ENCODE measurements at places on chromosomes 11 and 22.

GRCh38 chr11:94455861-94456260 lies 37.8 kb downstream of the MRE11 start:
- DNase-seq: no peak

GRCh38 chr11:57230791-57231538 lies 6.1 kb downstream of the APLNR start:
- no peak for DNase-seq

- no peak for DNase-seq
Measured at GRCh38 chr11:19573666-19574065, 139.0 kb upstream of the NAV2 start.

DNA sequence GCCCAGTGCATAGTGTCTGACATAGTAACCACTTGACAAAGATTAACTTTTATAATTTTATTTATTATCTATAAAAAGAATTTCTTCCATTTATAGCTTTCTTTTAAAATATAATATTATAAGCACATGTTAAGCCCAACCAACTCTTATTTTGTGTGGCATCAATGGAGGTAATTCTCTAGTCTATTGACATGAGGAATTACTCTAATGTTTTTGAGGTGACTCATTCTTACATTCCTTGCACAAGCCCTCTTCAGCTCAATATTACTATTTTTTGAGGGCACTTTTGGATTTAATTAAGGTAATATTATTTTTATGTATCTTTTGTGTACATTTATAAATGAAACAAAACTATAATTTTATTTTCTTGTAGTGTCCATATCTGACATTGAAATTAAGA lies 59.6 kb downstream of the AASDHPPT start:
- DNase-seq: no peak

- no peak for DNase-seq
Measured at GRCh38 chr11:34468209-34468841, 29.6 kb downstream of the CAT start.

GRCh38 chr11:125262830-125263218 lies 98.3 kb downstream of the PKNOX2 start:
- no peak for DNase-seq

GRCh38 chr22:40676644-40677043 lies 2.6 kb upstream of the MCHR1 start:
- DNase-seq: no peak

DNA sequence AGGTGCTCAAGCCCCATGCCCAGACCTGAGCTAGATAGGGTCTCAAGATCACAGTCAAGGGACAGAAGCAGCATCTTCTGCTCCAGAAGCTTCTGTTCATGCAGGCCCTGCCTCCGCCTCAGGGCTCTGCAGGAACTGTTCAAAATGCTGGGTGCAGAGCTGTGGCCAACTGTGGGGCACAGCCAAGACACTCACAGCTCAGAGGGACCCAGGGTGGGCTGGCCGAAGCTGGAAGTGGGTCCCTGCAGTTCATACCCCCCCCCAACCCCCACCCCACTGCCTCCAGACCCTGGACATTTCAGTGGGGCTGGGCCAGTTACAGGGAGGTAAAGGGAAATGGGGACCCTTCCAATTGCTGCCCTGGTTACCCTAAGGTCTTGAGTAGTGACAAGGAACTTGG lies 129.0 kb downstream of the CRYBB2 start:
- no peak for DNase-seq

GRCh38 chr11:124101737-124102136 lies 13.5 kb upstream of the VWA5A start:
- DNase-seq: no peak

- DNase-seq: no peak
Measured at GRCh38 chr22:23767303-23767672, 484 bp downstream of the CHCHD10 start.

GRCh38 chr22:42459287-42460063 lies 27.3 kb upstream of the NFAM1 start:
- no peak for DNase-seq

DNA sequence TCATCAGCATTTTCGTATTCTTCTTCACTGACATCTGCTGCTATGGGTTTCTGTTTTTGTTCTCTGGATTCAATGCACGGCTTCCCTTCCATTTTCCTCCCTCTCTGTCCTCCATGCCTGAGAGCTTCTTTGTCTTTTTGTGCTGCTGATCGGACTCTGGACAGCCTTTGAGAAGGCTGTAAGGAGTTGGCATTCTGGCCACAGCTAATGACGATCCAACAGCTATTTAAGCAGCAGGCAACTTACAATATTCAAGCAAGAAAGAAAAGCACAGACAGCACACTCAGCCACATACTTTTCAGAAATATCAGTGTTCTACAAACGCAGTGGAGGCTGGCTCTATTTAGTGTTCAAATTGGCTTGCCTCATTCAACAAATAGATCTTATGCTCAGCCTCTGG lies 60.9 kb upstream of the ZC3H12C start:
- DNase-seq: no peak

DNA sequence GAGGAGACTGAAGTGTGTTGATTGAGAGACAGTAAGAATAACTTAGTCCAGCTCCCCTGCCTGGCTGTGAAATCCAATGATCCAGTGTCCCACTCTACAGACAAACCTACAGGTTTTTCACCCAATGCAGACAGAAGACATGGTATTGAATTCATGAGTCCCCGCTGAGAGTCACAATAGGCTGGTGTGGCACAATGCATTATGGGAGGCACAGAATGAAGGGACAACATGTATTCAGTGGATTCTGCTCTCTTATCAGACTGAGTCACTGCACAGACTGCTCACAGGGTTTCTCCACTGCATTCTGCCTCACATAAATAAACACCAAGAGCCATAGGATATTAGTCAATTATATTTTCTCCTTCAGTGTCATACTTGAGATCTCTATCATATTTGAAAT lies 55.2 kb upstream of the TOP3B start:
- no peak for DNase-seq

GRCh38 chr11:34836958-34837856 lies 79.0 kb downstream of the APIP start:
- no peak for DNase-seq

GRCh38 chr11:72398058-72398758 lies 36.1 kb downstream of the CLPB start:
- no peak for DNase-seq

DNA sequence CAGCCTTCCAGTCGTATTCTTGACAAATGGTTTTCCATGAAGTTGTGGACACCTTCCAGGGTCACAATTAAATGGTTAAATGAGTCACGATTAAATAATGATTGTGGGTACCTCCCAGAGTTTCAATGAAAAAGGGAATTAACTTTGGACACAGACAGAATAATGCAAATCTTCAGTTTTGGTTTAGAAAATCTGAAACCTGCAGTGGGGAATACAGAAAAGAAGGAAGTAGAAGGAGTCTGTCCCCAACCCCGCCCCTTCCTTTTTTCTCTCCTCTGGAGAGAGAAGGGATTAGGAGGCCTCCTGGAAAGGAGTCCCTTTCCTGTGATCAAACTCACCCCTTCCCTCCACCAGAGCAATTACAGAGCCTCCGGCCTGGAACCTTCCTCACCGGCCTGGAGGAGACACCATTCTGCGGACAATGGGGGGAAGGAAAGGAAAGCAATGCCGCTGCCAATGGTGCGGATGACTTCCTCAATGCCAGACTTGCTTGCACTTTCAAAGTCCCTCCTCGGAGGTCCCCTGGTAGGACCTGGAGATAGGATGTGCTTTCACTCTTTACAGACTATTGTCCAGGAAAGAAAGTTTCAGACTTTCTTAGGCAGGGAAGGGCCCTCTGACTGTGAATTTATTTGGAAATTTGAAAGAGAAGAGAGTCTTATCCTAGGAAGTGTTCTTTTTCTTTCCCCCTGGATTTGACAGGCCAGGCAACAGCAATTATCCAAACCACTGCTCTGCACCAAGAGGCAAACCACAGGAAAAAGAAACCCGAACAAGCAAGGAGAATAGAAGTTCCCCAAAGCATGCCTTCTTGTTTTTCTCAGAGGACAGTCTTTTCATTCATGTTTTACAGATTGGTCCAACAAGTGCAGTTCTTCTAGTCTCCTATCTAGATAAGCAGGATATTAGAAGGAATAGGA lies 86.8 kb downstream of the PTPRJ start:
- DNase-seq: no peak

- no peak for DNase-seq
Measured at GRCh38 chr22:35344956-35345690, 35.8 kb upstream of the HMOX1 start.

- DNase-seq: no peak
Measured at GRCh38 chr11:130452940-130453339, 4.5 kb downstream of the ADAMTS15 start.

DNA sequence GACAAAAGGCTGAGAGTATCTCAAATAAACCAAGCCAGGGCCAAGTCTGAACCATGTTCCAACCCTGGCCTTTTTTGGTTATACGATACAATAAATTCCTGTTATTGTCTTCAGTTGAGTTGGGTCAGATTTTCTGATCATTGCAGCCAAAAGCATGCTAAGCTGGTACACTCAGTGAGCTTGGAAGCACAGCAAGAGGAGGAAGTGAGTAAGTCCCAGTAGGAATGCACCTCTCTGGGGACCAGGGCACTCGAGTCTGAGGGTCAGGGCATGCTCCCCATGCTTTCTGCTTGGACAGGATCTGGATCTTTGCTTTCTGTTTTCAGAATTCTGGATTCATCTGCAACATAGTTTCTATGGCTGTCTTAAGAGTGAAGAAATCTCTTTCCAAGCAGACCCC lies 73.1 kb downstream of the TMPRSS5 start:
- DNase-seq: no peak

- no peak for DNase-seq
Measured at GRCh38 chr22:23889620-23890019, 4.6 kb upstream of the MIF start.

GRCh38 chr11:22539821-22540256 lies 85.8 kb downstream of the FANCF start:
- no peak for DNase-seq

GRCh38 chr11:17810746-17811145 lies 76.2 kb downstream of the KCNC1 start:
- DNase-seq: no peak

- DNase-seq: no peak
Measured at GRCh38 chr22:46001046-46001425, 24.1 kb upstream of the WNT7B start.

DNA sequence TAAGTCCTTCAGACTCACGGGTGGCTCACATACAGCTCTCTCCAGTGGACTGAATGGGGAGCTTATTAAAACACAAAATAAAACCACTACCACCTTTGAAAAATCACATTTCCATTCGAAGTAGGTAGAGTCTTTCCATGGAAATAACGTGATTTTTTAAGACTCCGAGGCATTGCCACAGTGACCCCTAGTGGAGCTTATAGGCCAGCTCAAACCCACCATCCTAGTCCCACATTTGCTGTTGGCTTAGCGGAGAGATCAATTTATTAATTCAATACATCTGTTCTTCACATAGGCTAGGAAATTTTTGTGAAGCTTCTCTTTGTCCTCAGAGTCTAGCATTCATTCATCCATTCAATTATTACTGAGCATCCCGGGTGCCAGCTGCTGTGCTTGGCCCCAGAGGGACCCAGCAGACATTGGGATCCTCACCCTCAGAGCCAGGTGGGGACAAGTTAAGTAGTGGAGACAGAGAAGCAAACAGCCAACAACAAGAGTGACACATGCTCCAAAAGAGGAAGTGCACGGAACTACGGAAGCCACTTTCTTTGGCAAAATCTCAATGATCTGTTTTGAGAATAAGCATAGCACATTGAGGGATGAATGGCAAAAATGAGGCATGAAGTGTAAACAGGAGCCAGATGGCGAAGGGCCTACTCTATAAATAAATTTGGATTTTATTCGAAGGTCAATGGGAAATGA lies 10.2 kb upstream of the P4HA3 start:
- peak; percentile 45 for DNase-seq

DNA sequence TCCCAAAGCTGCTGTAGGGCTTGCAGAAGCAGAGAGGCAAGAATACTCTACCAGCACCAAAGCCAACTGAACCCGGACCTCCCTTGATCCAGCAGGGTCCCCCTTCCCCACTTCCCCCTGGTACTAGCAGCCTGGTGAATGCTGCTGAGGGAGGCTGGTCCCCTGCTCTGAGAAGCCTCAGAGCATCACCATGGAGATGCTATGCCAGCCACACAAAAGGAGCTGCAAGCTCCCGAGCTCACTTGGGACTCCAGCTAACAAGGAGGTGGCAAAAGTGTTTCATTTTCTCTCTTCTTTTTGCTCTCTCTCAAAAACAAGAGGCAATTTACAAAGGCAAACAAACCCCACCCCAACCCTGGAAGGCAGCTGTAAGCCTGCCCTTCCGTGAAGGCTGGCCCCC lies 509.8 kb downstream of the BUD13 start:
- DNase-seq: no peak

GRCh38 chr11:71151561-71151960 lies 100.8 kb downstream of the SHANK2 start:
- no peak for DNase-seq

- no peak for DNase-seq
Measured at GRCh38 chr11:103370076-103370475, 260.9 kb downstream of the DYNC2H1 start.

GRCh38 chr11:87012673-87013072 lies 25.1 kb upstream of the TMEM135 start:
- DNase-seq: no peak

DNA sequence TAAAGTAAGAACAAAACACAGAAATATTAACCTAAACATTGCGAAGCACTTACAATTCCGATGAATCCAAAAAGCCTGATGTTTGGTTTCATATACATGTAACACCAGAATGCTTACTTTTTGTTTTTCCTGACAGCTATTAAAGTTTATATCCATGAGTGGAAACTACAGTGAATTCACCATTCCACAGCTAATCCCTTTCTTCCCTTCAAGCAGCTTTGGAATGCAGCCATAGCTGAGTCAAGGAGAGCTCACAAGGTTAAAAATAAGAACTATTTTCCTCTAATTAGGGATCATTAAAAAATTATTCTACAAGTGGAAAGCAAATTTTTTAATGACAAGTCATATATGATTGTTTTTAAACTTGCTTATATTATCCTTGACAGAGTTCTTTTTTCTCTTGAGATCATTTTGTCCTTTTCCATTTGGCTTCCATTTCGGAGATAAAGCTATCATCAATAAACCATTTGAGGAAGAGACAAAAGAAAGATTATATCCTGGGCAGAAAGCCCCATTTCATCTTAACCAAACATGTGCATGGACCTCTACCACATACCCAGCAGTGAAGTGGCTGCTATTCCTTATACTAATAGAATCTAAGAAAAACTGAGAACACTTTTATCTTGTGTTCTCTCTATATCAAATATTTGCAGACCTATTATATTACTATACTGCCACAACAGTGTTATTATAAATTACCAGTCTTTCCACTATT lies 19.7 kb upstream of the FIBIN start:
- DNase-seq: no peak

DNA sequence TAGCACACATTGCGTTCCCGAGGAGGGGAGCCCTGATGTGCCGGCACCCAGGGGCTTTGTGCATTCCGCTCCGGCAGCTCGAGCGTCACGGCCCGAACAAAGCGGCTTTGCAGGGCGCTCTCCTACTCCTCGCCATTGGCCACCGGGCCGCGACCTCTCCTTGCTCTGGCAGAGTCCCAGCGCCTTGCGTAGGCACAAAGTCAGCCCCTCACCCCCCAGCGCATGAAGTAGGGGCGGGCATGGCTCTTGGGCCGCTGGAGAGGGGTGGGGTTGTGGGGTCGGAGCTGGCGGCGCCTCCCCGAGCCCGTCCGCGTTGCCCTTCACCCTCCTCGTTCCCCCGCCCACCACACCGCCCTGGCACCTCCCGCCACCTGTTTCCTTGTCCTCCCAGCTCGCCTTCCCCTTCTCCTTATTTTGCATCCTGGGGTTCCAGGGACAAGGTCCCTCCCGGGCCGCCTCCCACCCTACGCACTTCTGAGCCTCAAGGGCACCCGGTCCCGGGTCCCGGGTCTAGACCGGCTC lies 753 bp upstream of the PPARA start:
- DNase-seq: no peak

Measured in NCI-H2081 treated with DMSO at 0.1 percent for 48 hours (cell line).